Activated naive CD4-positive, alpha-beta T cell treated with Interleukin-2 at 50 U/mL for 16 hours (primary cell): ENCODE measurements at places on chromosomes 7 and 10.

DNA sequence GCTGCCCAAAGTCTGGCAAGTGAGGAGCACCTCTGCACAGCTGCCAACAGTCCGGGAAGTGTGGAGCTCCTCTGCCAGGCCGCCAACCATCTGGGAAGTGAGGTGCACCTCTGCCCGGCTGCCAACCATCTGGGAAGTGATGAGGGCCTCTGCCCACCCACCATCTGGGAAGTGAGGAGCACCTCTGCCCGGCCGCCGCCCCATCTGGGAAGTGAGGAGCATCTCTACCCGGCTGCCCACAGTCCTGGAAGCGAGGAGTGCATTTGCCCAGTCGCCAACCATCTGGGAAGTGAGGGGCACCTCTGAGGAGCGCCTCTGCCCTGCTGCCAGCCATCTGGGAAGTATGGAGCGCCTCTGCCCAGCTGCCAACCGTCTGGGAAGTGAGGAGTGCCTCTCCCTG, 893.7 kb downstream of the TYW1 start:
- DNase-seq: no peak

DNA sequence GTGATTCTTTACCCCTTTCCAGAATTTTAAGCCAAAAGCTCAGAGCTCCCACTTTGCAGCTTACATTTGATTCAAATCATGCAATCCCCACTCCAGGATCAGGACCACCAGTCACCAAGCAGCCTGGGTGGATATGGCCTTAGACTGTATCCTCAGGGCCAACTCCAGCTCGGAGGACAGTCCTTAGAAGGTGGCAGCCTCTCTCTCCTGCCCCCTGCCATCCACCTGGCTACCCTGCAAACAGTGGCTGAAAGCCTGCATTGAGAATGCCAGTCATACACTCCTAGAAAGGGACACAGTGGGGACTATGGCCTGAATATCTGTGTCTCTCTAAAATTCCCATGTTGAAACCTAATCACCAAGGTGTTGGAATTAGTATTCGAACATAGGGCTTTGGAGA, 50.0 kb upstream of the KCNMA1 start:
- no peak for DNase-seq

DNA sequence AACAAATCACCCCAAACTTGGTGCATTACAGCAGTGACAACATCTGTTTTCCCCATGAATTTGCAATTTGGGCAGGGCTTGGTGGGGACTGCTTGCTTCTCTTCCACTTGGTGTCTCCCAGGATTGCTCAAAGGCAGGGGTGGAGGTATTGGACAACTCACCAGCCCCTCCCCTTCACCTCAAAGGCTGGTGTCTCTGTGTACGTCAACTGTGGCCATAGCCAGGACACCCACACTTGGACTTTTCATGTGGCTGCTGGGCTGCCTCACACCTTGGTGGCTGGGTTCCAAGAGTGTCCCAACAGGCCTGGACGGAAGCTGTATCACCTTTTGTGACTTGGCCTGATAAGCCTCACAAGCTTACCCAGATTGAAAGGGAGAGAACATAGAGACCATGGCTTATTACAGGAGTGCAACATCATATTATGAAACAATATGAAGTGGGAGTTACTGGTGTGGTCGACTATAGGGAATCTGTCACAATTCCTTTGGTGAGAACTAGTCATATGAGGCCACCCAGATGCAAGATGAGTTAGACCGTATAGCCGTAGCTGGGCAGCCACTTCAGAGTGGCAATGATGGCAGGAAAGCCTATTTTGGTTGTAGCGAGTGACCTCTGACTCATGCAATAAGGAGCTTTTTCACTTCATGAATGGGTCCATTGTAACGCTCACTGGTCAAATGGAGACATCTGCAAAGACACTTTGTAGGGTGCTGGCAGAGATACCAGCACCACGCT, 187.6 kb upstream of the ITGB1 start:
- DNase-seq: no peak

- DNase-seq: no peak
These were observed 66.1 kb downstream of the MCMBP start for GRCh38 chr10:119806334-119807130.

GRCh38 chr10:93080350-93081046, 6.8 kb downstream of the CYP26A1 start:
- peak; percentile 55 for DNase-seq

DNA sequence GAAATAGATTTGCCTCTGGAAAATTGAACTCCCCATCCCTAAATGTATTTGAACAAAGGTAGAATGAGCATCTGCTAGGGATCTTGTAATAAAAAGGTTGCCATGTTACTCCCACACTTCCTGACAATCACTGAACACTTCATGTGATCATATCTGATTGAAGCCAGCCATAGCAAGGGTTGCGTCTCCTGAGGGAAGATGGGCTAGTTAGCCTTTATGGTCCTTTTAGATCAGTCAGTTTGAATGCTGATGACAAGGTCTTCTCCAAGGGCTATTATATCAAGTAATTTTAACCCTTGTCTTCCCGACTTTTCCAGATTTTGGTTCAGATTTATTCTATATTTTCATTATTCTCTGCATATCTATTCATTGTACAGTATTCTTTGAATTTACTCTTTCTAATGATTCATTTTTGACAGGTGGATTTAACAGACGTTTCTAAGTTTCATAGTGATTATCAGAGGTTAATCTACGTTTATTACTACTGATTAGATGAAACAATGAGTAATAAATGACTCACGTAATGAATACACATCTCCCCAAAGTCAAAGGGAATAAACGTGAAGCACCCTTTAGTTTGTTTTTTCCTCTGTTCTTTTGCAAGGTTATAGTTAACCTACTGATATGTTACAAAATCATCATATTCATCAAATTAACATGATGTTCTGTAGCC, 28.1 kb downstream of the CSGALNACT2 start:
- no peak for DNase-seq

- DNase-seq: no peak
These were observed 678 bp upstream of the TMEM106B start for GRCh38 chr7:12210179-12211053.

- DNase-seq: no peak
These were observed 39.4 kb upstream of the NPFFR1 start for GRCh38 chr10:70323138-70323696.

GRCh38 chr10:4332764-4333458, 493.1 kb upstream of the AKR1E2 start:
- DNase-seq: no peak

GRCh38 chr7:100640517-100641440, 573 bp downstream of the TFR2 start:
- DNase-seq: no peak

- DNase-seq: no peak
These were observed 488.5 kb downstream of the ZNF33B start for GRCh38 chr10:42149722-42150427.

DNA sequence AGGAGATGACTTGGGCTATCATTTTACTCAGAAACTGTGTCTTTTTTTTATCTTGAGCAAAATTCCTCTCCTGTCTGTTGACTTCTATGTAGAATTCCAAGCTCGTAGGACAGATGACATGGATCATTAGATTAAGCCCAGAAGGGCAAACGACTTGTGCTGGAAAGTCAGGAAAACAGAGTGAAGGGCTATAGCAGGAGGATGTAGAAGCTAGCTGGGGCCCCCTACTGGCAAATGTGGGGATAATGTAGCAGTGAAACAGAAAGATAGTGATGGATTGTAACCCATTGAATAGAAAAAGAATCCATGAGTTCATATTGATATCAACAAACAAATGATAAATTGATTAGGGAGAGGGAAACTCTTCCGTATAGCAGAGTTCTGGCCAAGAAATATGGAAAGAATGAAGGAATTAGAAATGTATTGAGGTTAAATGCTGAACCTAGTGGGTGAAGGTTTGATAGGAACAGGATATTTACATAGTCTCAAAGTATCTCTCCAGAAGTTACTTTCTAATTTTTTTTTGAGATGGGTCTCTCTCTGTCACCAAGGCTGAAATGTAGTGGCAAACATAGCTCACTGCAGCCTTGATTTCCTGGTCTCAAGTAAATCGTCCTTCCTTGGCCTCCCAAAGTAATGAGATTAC, 103.6 kb downstream of the LYZL1 start:
- DNase-seq: peak; percentile 35

- no peak for DNase-seq
These were observed 26.9 kb upstream of the LAMB4 start for GRCh38 chr7:108156897-108157605.

GRCh38 chr10:50431133-50431532, 179.8 kb upstream of the ASAH2 start:
- no peak for DNase-seq

DNA sequence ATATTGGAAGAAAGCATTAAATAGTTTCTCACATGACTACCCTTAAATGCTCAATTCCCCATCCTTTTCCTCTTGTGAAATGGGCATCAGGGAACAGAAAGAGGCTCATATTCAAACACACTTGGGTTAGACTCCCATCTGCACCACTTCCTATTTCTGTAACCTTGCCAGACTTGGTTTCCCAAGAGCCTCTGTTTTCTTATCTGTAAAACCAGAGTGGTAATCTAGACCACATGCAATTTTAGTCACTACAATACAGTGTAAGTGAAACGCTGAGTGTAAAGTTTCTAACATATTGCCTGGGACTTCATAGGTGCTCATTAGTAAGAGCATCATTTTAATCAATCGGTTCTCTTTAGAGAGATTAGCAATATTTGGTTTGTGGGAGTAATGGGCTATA, 136.3 kb downstream of the SORCS1 start:
- DNase-seq: no peak

- DNase-seq: no peak
These were observed 227.6 kb downstream of the RPS24 start for GRCh38 chr10:78261291-78261690.

GRCh38 chr7:130917669-130918128, 183.7 kb upstream of the KLF14 start:
- DNase-seq: no peak
